Dorsolateral prefrontal cortex (tissue), 122 donors: ENCODE measurements at places on chromosomes 7 and 10.

- DNase-seq: no peak
These were observed 70.8 kb upstream of the MEOX2 start for GRCh38 chr7:15757041-15758000.

DNA sequence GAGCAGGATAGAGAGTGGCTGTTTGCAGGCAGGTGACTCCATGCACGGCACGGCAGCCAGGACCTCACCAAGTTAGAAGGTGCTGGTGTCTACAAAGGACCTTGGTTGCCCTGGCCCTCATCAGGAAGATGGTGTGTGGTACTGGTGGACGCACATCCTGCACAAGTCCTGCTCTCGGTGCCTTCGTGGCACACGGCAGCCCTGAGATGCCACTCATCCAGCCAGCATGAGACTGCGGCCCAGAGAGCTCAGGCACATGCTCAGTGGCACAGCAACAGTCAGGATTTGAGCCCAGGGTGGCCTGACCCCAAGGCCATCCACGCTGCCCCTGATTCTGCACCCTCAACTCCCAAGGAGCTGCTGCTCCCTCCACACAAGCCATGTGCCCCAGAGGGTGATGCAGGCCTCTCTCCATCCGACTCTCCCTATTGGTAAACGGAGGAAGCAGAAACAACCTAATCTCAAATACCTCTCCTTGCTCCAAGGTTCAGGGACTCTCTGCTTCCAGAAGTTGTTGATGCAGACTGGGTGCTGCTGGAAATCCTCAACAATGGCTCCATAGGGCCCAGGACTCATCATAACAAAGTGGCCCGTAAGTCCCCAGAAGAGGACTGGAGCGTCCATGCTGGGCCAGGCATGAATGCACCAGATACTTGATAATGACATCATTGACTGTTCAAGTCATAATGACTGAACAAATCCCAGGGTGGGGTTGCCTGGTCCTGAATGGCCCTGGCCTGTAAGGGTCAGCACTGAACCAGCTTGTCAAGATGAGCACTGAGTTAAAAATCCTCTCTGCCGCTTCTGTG, 93.6 kb downstream of the ARHGAP22 start:
- DNase-seq: no peak

- DNase-seq: peak; percentile 50
These were observed 29.8 kb upstream of the GNA12 start for GRCh38 chr7:2873686-2874551.

GRCh38 chr10:79940431-79940830, 8.5 kb downstream of the SFTPD start:
- no peak for DNase-seq
